ENCODE measurements at places on chromosomes 4 and X.

DNA sequence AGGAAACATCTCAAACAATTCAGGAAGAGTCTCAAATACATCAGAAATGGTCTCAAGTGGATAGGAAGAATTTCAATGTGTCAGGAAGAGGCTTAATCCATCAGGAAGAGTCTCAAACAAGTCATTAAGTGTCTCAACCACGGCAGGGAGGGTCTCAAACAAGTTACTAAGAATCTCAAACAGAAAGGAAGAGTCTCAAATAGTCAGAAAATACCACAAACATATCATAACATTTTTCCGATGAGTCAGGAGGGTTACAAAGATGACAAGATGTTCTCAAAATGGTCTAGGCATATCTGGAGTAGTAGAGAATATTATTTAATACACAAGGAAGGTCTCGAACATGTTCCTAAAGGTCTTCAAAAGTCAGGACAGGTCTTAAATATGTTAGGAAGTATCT lies 109.3 kb upstream of the USP9X start:
- peaks cover 6% of the 10 kb centered on the region for H3K27me3 ChIP-seq
- no peak overlapping the region for H3K4me3 ChIP-seq
- no peaks in the 10 kb centered on the region for H3K36me3 ChIP-seq
- no peak for DNase-seq

GRCh38 chr4:137608085-137608484 lies 75.8 kb upstream of the PCDH18 start:
- H3K27ac ChIP-seq: no peak overlapping the region
- no peak overlapping the region for H3K4me3 ChIP-seq
- H3K27me3 ChIP-seq: no peaks in the 10 kb centered on the region
- DNase-seq: no peak
- H3K4me1 ChIP-seq: no peaks in the 10 kb centered on the region

GRCh38 chr4:121958777-121959176 lies 6.9 kb upstream of the TRPC3 start:
- H3K4me1 ChIP-seq: no peaks in the 10 kb centered on the region
- no peak for DNase-seq
- no peaks in the 10 kb centered on the region for H3K27me3 ChIP-seq

DNA sequence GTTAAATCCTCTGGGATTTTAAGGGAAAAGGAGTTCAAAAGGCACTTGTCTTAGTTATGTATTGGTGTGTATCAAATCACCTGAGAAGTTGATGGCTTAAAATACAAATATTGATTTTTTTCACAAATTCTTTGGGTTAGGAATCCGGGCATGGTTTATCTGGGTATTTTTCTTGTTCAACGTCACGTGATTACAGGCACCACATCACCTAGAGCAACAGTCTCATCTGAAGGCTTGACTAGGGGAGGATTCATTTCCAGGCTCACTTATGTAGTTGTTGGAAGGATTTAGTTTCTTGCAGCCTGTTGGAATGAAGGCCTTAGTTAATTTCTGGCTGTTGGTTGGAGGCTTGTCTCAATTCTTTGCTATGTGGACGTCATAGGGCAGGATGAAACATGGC lies 326.1 kb downstream of the STIM2 start:
- no peak overlapping the region for H3K27ac ChIP-seq
- DNase-seq: no peak
- H3K27me3 ChIP-seq: no peaks in the 10 kb centered on the region
- H3K36me3 ChIP-seq: no peaks in the 10 kb centered on the region
- H3K4me3 ChIP-seq: no peak overlapping the region

DNA sequence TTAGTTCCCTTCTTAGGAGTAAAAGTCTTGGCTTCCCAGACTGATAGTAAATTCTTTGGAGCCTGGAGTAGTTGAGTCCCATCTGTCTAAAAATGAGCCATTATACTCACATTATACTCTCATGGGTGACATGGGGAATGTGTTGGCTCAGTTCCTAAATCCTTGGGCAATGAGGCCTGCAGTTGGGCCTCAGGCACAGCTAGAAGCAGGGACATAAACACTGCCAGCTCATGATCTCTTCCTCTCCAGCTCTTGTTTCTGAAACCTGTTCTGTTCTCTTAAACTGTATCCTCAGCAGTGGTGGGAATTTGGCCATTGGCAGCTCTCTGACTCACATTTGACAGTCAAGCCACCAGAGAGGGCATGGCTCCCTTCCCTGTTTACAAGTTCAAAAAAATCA lies 212.5 kb downstream of the SPATA18 start:
- no peaks in the 10 kb centered on the region for H3K36me3 ChIP-seq
- H3K27ac ChIP-seq: no peak overlapping the region
- H3K4me1 ChIP-seq: no peaks in the 10 kb centered on the region
- DNase-seq: no peak
- H3K4me3 ChIP-seq: no peak overlapping the region

All from effector memory CD8-positive, alpha-beta T cell (primary cell).